ENCODE measurements at places on chromosomes 12 and 14.

- no peak for DNase-seq
Measured at GRCh38 chr12:23561364-23562345, 387.8 kb downstream of the SOX5 start.

GRCh38 chr12:84641940-84642545, 270.6 kb downstream of the SLC6A15 start:
- no peak for DNase-seq

DNA sequence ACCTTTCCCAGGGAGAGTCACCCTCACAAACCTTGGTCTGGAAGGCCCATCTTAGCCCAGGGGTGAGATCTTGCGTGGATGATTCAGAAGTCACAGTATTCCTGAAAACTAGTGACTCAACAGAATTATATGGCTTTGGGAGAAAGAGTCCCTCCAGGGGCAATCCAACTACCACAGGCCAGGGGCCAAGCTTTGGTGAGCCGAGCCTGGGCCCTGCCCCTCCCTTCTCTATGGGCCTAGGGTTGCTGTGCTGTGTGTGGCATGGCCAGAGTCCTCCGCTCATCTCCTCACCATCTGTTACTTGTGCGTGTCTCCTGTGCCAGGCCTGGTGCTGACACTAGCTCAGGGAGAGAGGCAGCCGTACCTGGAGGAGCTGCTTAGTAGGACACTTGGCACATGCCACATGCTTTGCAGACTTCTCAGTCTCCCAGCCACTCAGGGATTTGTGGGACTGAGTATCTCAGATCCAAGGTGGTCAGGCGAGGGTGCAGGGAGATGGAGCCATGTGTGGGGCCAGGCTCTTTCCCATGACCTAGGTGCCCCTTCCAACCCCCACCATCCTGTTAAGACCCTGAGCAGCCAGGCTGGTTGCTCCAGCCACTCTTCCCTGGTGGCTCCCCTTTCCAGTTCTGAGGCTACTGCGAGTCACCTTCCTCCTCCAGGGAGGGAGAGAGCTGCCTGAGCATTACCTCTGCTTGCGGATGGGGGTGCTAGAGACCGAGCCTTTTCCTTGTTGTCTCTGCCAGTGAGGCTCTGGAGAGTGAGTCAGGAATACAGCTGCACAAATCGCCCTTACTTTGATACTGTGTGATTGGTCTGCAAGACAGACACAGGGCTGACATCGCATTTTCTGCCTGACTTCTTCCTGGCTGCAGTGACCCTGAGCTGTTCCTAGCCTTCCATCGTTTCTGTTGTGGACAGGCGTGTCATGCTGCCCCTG, 94.1 kb downstream of the SLC25A47 start:
- peak; percentile 88 for DNase-seq

DNA sequence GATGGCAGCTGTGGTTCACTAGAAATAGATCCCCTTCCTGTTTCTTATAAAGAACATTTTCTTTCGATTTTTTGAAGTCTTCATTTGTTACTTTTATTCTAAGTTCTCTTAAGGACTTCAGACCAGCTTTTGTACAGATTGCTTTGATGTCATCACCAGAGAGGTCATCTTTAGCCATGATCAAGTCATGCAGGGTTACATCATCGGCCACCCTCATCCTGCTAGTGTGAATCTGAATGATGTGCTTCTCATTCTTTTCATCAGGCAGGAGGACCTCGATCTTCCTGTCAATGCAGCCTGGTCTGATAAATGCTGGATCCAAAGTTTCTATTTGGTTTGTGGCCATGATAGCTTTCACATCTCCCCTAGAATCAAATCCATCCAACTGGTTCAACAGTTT, 706.7 kb downstream of the RERGL start:
- no peak for DNase-seq

DNA sequence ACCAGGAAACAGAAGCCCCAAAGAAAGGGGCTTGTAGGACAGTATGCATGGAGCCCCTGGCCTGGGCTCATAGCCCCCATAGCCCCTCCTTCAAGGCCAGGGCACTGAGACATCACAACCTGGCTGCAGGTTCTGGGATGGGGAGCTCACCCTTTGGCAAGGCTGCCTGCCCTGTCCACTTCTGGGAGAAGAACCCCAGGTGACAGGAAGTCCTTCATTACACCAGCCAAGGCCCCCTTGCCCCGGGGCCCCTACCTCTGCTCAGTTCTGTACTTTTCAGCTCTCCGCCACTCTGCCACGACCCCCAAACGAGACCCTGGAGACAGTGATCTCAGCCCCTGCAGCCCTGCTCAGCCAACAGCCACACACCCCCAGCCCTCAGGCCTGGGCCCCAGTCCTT, 223.2 kb upstream of the RTL1 start:
- no peak for DNase-seq

DNA sequence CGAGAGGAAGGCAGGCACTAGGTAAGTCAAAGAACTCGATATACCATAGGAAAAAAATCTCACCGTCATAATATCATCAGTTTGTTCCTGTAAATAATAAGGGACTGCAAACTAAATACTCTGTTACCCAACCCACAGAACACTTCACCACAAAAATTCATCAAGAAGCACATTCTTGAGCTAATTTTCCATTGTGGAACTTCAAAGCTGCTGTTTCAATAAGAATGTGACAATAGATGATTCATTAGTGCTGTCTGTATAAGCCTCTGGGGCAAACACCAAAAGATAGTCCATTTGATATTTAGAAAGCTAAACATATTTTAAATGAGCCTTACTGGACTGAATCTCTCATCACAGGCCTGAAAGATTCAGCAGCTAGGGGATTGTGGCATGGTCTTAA, 219.4 kb downstream of the KSR2 start:
- no peak for DNase-seq

GRCh38 chr14:57533214-57533613, 39.6 kb upstream of the CCDC198 start:
- peak; percentile 6 for DNase-seq

- peak; percentile 72 for DNase-seq
Measured at GRCh38 chr12:5488626-5488955, 56.7 kb downstream of the NTF3 start.

- DNase-seq, result no peak
Measured at GRCh38 chr12:75888874-75889613, 142.5 kb downstream of the PHLDA1 start.

DNA sequence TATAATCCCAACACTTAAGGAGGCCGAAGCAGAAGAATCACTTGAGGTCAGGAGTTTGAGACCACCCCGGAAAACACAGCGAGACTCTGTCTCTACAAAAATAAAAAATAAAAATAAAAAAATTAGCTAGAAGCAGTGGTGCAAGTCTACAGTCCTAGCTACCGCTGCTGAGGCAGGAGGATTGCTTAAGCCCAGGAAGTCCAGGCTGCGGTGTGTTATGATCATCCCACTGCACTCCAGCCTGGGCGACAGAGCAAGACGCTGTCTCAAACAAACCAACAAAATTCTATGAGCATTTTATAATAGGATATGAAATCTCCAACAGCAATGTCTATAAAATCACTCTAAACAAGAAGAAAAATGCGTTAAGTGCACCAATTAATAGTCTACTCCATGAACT, 75.3 kb downstream of the PPP1R12A start:
- DNase-seq, result no peak

- no peak for DNase-seq
Measured at GRCh38 chr14:51207621-51208020, 32.4 kb upstream of the TMX1 start.

- DNase-seq, result no peak
Measured at GRCh38 chr12:69627501-69627900, 16.8 kb upstream of the LRRC10 start.

GRCh38 chr14:24808412-24808811, 174.4 kb upstream of the GZMB start:
- DNase-seq, result no peak

- DNase-seq, result peak; percentile 59
Measured at GRCh38 chr12:79373896-79374499, 316.8 kb downstream of the PAWR start.

DNA sequence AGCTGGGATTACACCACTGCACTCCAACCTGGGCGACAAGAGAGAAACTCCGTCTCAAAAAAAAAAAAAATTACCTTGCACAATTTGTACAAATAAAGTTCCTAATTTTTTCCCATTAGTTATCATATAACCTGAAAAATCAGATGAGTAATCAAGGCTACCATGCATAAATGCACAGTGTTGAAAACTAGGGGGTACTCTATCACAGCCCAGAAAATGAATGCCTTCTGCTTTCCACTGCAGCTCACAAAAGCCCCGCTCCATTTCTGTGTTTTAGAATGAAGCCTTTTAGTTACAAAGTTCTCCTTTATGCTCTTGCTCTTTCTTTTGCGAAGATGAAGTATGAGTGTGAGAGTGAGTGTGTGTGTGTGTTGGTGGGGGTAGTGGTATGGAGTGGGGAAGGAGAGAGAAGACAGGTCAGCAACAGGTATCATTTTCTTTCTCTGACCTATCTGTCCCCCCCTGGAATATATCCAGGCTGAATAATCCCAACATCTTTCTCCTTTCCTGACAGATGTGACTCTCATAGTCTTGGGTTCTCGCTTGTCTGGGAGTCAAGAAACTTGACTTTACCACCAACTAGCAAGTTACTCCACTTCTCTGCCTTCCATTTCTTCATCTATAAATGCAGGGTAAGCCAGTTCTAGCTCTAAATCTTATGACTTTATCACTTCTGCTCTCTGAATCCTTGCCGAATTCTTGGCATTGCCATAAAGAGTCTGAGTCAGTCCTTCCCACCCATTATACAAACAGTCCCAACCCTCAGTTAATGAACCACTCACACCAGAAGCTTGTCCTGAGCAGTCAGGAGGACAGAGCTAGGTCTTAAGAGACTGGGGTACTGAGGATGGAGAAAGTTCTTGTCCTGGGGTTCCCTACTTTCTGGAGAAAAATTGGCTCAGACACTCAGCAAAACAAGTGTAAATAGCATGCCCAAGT, 16.1 kb downstream of the BIN2 start:
- peak; percentile 83 for DNase-seq

GRCh38 chr12:52522346-52523011, 2.3 kb upstream of the KRT5 start:
- DNase-seq, result no peak
